Sigmoid colon (tissue), 7 donors: ENCODE measurements at places on chromosomes 5 and 9. TPM values are rescaled to one million over a fixed set of nuclear protein-coding genes. Genes with fewer than 3 reads are reported as not detected.

PDE4D gene
- total RNA-seq, result 263 TPM

TIMD4 gene
- total RNA-seq, result not detected

ALDH1A1 gene
- total RNA-seq, result 331 TPM

PRUNE2 gene
- 520 TPM for total RNA-seq

DNA sequence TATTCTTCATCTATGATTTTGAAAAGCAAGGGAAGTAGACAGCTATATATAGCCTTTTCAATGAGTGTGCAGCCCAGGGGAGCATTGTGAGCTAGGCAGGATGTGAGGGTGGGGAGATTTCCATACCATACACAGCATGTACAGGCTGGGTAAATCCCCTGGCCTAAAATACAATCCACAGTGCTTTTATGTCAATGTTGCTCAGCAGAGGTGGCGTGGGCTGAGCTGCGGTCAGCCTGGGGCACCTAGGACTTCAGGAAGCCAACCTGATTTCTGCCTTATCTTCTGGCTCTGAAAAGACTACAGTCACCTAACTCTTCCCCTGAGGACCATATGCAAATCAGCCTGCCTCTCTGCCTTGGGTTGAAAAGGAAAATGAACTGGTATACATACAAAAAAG, 6.3 kb upstream of the GARIN3 start:
- no peak for DNase-seq

GRCh38 chr5:135462304-135462703, 10.2 kb upstream of the TIFAB start:
- DNase-seq, result peak; percentile 18

GRCh38 chr5:167759057-167759821, 532.2 kb upstream of the WWC1 start:
- no peak for DNase-seq

DNA sequence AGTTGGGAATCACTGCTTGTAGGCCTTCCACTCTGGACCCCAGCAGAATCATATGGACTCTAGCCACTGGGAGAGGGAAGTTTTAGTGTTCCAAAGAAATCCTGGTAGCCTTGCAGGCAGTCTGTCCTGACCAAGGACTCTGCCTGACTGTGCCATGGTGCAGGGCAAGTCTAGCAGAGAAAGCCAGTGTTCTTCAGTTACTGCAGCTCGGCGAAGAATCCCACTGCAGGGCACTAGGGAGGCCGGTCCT, 20.3 kb upstream of the MATR3 start:
- DNase-seq, result no peak

DNA sequence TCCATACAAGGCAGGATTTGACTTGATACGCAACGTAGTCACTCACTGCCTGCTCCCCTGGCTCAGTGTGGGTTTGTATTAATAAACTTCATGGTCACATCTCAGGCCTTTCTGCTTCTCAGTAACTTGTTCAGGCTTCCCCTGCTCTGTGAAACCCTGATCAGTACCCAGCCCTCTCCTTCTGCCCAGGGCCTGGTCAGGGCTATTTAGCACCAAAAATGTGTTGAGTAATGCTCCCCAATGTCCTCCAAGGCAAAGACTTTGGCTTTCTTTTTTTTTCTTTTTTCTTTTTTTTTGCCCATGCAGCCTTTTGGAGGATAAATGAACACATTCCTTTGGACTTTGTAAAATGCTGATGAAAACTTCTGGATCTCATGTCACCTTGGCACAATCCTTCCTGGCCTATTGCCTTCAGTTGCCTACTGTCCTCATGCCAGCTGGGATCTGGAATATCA, 399.2 kb upstream of the KLF4 start:
- DNase-seq, result no peak

DNA sequence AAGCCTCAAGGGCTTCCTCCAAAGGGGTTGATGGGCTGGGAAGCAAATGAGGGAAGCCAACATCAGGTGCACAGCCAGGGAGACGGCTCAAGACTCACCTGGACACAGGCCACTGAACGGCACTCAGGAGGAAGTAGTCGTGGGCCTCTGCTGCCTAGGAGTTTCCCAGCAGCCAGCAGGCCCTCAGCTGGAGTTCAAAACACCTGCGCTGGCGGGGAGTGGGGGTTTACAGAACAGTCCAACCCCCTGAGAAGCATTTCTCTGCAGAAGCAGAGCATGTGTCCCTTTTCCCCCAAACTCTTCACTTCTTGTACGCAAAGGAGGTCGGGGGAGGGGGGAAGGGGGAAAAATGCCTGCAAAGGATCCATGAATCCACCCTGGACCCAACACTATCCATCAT, 2.3 kb downstream of the WHRN start:
- no peak for DNase-seq

DNA sequence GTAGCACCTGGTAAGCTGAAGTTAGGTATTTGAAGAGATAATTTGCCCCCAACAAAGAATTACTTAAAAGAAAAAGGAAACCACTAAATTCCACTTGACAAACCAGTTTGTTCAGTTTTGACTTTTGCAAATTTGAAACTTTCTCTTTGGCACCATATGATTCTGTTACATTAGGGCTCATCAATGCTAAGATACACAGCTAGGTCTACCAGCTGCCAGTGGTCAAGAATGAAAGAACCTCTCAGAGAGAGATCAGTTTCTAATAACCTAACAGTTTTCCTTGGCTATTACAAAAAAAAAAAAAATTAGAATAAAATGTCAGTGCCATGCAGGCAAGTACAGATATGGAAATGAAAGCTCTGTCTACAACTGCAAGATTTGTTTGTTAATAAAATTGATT, 92.3 kb downstream of the CAAP1 start:
- DNase-seq, result no peak

- DNase-seq, result no peak
These were observed 149.8 kb downstream of the MED10 start for GRCh38 chr5:6228257-6229250.

- no peak for DNase-seq
These were observed 80.3 kb downstream of the ATPSCKMT start for GRCh38 chr5:10169359-10169758.
